Cerebellar nuclear complex (tissue), 1 donor: ENCODE measurements at places on chromosomes 6 and 20.
A peak's percentile ranks its signal among the peaks of the same experiment; 100 is the strongest.

DNA sequence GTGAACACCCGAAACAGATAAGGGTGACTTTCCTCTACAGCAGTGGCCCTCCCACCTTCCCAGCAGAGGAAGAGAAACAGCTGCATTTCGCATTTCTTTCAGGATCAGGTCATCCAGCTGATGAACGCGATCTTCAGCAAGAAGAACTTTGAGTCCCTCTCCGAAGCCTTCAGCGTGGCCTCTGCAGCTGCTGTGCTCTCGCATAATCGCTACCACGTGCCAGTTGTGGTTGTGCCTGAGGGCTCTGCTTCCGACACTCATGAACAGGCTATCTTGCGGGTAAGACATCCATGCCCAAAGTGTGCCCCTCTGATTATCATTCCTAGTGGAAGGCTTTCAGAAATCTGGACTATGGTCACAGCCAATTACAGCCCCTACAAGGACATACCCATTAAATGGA lies 27.8 kb upstream of the MROH8 start:
- no peak for DNase-seq

- no peak for DNase-seq
Measured at GRCh38 chr20:24949756-24950127, 673 bp downstream of the CST7 start.

DNA sequence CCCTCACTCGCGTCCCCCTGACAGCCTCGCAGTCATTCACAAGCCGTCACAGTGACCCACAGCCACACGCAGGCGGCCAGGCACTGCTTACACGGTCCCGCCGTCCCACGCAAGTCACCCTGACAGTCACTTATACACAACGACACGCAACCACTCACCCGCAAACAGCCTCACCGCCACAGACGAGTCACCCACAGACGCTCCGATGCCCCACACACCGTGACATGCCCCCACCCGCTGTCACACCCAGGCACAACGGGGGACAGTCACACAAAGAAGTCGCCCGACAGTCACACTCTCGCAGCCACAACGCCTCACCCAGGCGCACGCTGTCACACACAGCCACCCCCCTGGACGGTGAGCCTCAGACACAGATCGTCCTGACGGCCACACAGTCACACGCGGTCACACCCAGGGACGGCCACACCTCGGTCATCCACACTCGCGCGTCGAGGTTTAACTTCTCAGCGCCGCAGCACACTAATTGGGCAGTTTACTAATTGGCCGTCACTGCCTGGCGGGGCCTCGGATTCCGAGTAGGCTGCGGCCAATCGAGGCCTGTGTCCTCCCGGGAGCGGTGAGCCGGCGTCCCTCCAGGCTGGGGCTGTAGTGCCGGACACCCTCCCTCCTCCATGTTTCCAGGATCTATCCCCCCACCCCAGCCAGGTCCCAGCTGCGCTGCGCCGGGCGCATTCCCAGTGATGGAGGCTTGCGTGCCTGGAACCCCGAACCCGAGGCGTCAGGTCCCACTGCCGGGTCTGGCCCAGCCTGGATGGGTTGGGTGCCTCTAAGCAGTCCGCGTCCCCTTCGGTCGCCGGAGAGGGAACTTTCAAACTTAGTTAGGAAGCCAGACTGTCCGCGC lies 790 bp downstream of the TOX2 start:
- no peak for DNase-seq

DNA sequence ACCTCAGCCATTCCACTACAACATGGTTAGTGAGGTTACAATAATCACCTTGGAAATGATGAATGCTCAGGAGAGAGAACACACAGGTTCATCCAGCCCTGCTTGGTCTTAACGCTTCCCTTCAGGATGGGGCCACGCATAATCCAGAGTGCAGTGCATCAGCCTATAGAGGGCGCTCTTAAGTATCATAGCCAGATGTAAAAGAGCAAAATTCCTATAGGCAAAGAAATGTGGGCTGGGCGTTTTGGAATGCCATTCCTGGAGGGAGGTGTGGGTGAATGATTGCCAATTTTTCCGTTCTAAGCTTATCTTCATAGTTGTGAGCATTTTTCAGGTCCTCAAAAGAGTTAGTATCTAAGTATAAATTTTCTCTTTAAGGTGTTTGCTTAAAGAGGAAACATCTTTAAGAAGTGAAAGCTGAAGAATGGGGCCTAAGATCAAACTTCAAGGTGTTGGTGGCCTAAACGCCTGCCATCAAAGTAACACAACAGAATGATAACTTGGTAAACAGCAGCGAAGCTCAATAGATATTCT lies 1.8 kb downstream of the RIPOR2 start:
- no peak for DNase-seq

GRCh38 chr6:132464538-132465256 lies 48.2 kb downstream of the STX7 start:
- no peak for DNase-seq

DNA sequence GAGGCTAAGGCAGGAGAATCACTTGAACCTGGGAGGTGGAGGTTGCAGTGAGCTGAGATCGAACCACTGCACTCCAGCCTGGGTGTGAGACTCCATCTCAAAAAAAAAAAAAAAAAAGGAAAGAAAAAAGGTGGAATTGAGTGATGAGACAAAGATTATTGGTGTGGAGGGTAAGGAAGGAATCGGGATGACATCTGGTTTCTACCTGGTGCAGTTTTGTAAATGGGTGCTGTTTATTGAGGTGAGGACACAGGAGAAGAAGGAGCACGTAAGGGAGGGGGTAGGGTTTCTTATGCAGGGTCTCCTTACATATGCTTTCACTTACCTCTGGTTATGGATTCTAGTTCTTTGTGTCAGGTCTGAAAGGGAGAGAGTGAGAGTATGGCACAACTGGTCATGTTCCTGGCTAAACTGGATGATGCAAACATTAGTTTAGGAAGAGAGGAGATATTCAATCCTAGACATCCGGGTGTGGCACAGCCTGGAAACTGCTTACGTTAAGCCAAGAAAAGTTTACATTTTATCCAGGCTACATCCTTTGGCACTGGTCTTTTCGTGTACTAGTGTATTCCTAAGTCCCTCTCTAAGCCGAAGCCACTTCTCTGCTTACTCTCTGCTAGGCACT lies 5.4 kb downstream of the RALY start:
- no peak for DNase-seq

DNA sequence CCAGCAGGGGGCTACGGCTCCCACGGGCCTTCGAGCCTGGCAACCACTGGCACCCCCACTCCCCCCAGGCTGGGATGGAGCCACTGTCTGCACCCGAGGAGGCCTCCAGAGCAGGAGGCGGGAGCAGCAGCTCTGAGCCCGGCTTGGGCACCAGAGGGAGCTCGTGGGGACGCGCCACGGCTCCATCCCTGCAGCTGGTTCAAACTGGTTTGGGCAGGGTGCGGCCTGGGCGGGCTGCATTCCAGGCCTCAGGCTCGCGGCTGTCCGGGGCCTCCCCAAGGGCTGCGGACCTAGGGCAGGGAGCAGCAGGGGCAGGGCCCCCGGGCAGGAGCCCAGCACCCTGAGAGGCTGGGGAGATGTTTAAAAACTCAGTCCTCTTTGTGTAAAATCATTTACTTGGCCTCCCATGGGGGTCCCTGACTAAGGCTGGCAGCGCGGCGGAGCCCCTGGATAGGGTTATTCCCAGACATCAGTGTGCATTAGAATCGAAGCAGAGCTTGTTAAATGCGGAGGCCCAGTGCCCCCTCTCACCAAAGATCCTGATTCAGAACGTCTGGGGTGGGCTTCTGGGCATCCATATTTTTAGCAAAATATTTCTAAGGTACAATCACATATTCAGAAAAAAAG lies 4.1 kb upstream of the BCAS4 start:
- DNase-seq: peak; percentile 11

GRCh38 chr20:50977066-50978021 lies 18.7 kb downstream of the MOCS3 start:
- no peak for DNase-seq

GRCh38 chr6:111949546-111949945 lies 76.3 kb upstream of the FYN start:
- DNase-seq: no peak

- no peak for DNase-seq
Measured at GRCh38 chr6:75084872-75085381, 120.9 kb downstream of the COL12A1 start.

- no peak for DNase-seq
Measured at GRCh38 chr6:167485186-167485978, 160.5 kb downstream of the TTLL2 start.

DNA sequence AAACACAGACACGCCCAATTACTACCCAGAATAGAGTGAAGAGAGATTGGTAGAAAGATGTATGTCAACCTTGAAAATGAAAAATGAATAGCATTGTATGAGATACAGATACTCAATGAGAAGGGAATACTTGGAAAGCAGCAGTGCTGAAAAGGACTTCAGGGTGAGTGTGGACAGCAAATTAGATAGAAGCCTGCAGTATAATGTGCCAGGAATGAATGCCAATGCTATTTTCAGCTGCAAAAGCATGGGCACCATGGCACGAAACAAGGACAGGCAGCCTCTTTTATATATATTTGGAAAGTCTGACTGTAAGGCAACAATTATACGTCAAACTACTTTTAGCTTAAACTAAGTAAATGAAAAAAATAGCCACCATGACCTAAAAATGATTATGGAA lies 118.2 kb downstream of the PTCHD4 start:
- no peak for DNase-seq

- no peak for DNase-seq
Measured at GRCh38 chr20:19283490-19284025, 71.1 kb downstream of the SLC24A3 start.

DNA sequence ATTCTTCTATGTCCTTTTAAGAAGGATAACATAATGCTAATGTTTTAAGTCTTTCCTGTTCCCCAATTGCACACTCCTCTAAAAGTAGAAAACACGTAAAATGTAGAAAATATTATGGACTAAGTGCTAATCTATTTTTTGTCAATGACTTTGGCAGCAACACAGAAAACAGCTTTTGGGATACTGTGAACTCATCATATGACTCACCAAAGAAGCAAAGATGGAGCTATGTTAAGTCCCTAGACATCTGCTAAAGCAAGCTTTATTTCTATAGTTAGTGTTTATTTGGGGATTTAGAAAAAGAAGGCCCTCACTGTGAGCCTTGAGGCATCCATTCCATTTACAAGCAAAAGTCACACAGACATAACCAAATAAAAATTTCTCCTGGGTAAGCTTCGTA lies 23.0 kb downstream of the OPN5 start:
- no peak for DNase-seq

- DNase-seq: no peak
Measured at GRCh38 chr20:58267389-58268215, 39.1 kb upstream of the ANKRD60 start.
